Activated CD4-positive, alpha-beta T cell treated with anti-CD3 and anti-CD28 coated beads, Interleukin-2, amount 10 ng/mL, durations not matched to agents 7 days and 5 days (primary cell): ENCODE measurements at places on chromosomes 13 and 19. TPM values are rescaled to one million over a fixed set of nuclear protein-coding genes. Genes with fewer than 3 reads are reported as not detected.

Gene CLEC17A
- total RNA-seq, result not detected

Gene PGLYRP2
- total RNA-seq, result 0.08 TPM

Gene IGFL3
- total RNA-seq, result not detected

Gene PALM
- total RNA-seq, result not detected

Gene DIAPH3
- 22.5 TPM for total RNA-seq

Gene MYO1F
- 366 TPM for total RNA-seq

Gene GNG7
- 1.2 TPM for total RNA-seq

Gene KASH5
- 0.45 TPM for total RNA-seq

Gene MIR17HG
- total RNA-seq, result 8.1 TPM

Gene CRX
- not detected for total RNA-seq

Gene POGLUT2
- 6.8 TPM for total RNA-seq

Gene C1QTNF9
- not detected for total RNA-seq

Gene CACNA1A
- total RNA-seq, result 1.3 TPM

Gene ZNF584
- 6.7 TPM for total RNA-seq

Gene HTR2A
- total RNA-seq, result not detected

Gene FFAR3
- total RNA-seq, result not detected

Gene UNC13A
- 0.02 TPM for total RNA-seq

Gene PCDH9
- 0.30 TPM for total RNA-seq
